ENCODE measurements at places on chromosomes 7 and 10. TPM values are rescaled to one million over a fixed set of nuclear protein-coding genes. Genes with fewer than 3 reads are reported as not detected.

Gene GJD4
- total RNA-seq, result not detected

Gene CCZ1B
- 123 TPM for total RNA-seq

Gene POU6F2
- total RNA-seq, result not detected

Gene PDE1C
- total RNA-seq, result 4.7 TPM

Gene CCDC172
- total RNA-seq, result not detected

Gene NANOS1
- 0.16 TPM for total RNA-seq

Gene ZP3
- 0.49 TPM for total RNA-seq

Gene MOGAT3
- not detected for total RNA-seq

Gene CPEB3
- 0.65 TPM for total RNA-seq

Gene ZNF503
- 0.32 TPM for total RNA-seq

Gene MAGI2
- 0.81 TPM for total RNA-seq

Gene SLC29A3
- 1.5 TPM for total RNA-seq

Gene FGFR2
- total RNA-seq, result not detected

Gene HECTD2
- 10.4 TPM for total RNA-seq

Gene COG5
- total RNA-seq, result 13.6 TPM

Gene TMEM140
- 36.8 TPM for total RNA-seq

Gene ATOH7
- not detected for total RNA-seq

Gene KNDC1
- under 0.01 TPM for total RNA-seq

Gene CFAP46
- 0.82 TPM for total RNA-seq

Gene IRF5
- 0.19 TPM for total RNA-seq

Gene H2BK1
- not detected for total RNA-seq

Gene CBLL1
- total RNA-seq, result 21.3 TPM

Gene CYP17A1
- total RNA-seq, result not detected

Gene SH2B2
- total RNA-seq, result 0.97 TPM

Gene AGMO
- total RNA-seq, result 1.9 TPM

Gene MUC3A
- total RNA-seq, result not detected

Gene CUEDC2
- total RNA-seq, result 33.3 TPM

Gene C7orf25
- 6.5 TPM for total RNA-seq

Gene TSC22D4
- 24.8 TPM for total RNA-seq

Gene TMEM270
- total RNA-seq, result not detected

Gene AQP1
- total RNA-seq, result 2.1 TPM

Gene PLCE1
- total RNA-seq, result 0.16 TPM

Gene GNAT3
- not detected for total RNA-seq

Gene CPA4
- 0.25 TPM for total RNA-seq

Gene ACSL5
- total RNA-seq, result 35.8 TPM

Gene DEPP1
- 392 TPM for total RNA-seq

Gene SAMD8
- total RNA-seq, result 38.4 TPM

Gene CELF2
- total RNA-seq, result 23.2 TPM

Gene SLC18A3
- not detected for total RNA-seq

Gene HOXA11
- total RNA-seq, result 0.31 TPM

Gene SERPINE1
- 270 TPM for total RNA-seq

Gene HOXA13
- not detected for total RNA-seq

Gene LLCFC1
- not detected for total RNA-seq

Gene PDE6C
- not detected for total RNA-seq

Gene NSMCE4A
- total RNA-seq, result 46.0 TPM

Gene ABCB1
- 4.5 TPM for total RNA-seq

Gene ZWINT
- 54.9 TPM for total RNA-seq

Gene LRRC18
- not detected for total RNA-seq

Gene SFRP4
- not detected for total RNA-seq

Gene LIPK
- not detected for total RNA-seq

Gene FAM241B
- total RNA-seq, result 0.88 TPM

Gene NXPH1
- not detected for total RNA-seq

Gene KCND2
- 0.16 TPM for total RNA-seq

Gene HSPA14
- total RNA-seq, result 10.5 TPM

Gene IDI2
- total RNA-seq, result not detected

Gene SYT15
- 0.44 TPM for total RNA-seq

Gene CRPPA
- total RNA-seq, result 0.97 TPM
